Stimulated activated CD8-positive, alpha-beta memory T cell treated with anti-CD3 and anti-CD28 coated beads, Interleukin-4, amount 100 ng/mL, for 1 hour (primary cell): ENCODE measurements at places on chromosomes 5 and 9.

DNA sequence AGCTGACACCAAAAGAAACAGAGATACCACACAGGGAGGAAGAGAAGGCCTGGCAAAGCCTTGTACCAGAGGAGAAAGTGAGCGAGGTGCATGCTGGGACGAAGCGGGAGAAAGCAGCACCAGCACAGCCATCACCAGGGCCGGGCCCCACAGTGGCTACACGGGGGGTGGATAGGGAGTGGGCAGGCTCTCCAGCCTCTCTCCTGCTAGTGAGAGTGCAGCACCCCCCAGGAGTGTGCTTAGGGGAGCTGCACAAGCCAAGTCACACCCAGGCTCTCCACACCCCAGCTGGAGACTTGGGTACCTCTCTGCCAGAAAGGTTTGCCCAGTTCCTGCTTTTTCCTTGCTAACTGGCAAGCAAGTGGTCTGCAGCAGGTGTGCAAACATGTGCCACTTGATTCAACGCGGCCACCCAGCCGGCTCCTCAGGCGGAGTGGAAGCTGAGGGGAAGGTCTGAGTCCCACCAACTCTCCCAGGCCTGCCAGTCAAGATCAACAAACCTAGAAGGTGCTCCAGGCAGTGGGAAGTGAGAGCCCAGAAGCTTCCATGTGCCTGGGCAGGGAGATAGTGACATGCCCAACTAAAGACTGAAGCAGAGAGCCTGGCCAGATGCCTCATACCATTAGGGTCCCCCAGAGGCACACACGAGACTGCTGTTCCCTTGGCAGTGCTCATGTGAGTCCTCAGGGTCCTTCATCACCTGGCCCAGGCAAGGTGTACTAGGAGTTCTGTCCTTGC, 39.9 kb downstream of the BICD2 start:
- DNase-seq = no peak

GRCh38 chr9:130199605-130200004, 27.4 kb downstream of the NCS1 start:
- no peak for DNase-seq

DNA sequence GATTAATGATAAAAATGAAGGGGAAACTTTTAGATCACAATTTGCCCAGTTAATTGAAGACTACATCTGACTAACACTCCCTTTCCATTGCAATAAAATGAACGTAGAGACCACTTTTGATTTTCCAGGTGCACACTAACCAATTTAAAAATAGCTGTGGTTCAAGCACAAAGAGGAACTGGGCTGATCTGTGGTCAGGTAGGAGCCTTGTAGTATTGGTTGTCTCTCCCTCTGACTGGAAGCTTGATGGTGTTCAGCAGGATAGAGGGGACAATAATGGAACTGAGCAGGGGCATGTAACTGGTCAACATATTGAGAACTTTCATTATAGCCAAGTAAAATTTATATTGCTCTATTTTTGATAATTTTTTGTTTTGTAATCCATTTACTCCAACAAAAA, 886.8 kb upstream of the SEMA6A start:
- no peak for DNase-seq

GRCh38 chr9:76810377-76810957, 46.2 kb downstream of the PCA3 start:
- DNase-seq = no peak

DNA sequence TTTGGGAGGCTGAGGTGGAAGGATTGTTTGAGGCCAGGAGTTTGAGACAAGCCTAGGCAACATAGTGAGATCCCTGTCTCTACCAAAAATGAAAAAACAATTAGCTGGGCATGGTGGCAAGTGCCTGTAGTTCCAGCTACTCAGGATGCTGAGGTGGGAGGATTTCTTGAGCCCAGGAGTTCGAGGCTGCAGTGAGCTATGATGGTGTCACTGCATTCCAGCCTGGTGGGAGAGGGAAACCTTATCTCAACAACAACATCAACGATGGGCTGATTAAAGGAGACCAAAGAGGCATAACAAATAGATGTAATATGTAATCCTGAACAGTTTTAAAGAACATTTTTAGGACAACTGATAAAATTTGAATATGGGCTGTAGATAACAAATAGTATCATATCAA, 34.2 kb upstream of the PANK3 start:
- DNase-seq = no peak
